ENCODE measurements at places on chromosomes 1 and 21.

DNA sequence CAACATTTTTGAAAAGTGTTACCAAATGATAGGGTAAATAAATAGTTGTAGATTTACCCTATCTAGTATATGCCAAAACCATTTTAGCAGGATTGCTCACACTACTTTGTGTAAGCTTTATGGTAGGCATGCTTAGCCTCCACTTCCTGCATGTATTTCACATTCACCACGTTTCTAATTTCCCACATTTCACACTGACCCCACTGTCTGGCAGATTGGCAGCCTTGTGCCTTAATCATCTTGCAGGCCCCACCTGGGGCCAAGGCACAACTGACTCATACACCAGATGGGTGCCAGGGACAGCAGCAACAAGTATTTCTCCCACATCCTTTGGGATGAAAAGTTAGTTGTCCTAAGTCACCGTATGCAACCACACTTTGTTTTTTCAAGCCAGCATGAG, 21.2 kb upstream of the CENPF start:
- DNase-seq = no peak

- no peak for DNase-seq
Measured at GRCh38 chr1:185062710-185063370, 17.5 kb downstream of the RNF2 start.

DNA sequence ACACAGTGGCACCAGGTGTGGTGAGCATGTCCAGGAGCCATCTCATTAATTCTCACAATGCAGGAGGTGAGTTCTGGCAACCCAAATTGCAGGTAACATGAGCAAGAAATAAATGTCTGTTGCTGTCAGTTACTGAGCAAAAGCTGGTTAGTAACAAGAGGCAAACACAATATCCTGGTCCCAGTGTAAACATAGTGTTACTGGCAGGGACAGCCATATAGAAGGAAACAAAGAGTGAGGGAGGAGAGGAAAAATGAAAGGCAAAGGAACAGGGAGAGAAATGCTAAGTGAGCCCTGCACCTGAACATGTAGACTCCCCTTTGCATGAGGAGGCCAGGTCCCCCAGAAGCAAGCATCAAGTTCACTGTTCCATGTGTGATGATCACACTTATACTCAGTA, 203.6 kb downstream of the TRABD2B start:
- DNase-seq = no peak

DNA sequence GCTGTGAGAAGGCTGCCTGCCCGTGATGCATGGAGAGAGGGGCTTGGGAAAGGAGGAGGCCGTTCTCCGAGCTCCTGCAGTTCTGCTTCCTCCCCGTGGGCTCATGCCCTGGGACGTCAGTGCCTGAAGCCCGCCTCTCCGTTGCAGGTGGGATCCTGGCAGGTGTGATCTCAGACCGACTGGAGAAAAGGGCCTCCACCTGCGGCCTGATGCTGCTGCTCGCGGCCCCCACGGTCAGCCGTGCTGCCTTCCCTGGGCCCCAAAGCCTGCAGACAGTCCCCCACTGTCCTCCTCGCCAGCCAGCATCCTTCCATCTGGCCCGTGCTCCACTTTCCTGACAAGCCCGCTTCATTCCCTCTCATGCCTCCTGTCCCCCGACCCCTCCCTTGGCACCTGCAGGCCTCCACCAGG, 50.9 kb downstream of the SLC37A1 start:
- DNase-seq = no peak

- no peak for DNase-seq
Measured at GRCh38 chr21:38261851-38262250, 5.1 kb downstream of the KCNJ15 start.

GRCh38 chr1:30054126-30054525, 669.3 kb downstream of the MATN1 start:
- no peak for DNase-seq

DNA sequence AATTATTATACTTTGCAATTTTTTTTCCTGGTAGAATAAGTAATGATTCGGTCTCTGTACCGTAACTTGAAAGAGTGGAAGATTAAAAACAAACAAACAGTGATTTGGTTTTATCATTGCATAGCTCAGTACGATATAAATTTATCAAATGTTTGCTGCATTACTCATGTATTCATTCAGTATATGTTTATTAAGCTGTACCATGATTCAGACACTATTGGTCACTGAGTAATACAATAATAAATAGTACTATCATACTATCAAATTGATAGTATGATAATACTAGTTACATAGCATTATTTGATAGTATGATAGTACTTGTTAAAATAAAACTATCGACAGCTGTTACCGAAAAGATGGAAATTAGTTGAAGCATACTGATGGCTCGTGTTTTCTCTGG, 12.1 kb downstream of the CENPF start:
- no peak for DNase-seq

- no peak for DNase-seq
Measured at GRCh38 chr1:228691926-228692325, 43.4 kb upstream of the RHOU start.

DNA sequence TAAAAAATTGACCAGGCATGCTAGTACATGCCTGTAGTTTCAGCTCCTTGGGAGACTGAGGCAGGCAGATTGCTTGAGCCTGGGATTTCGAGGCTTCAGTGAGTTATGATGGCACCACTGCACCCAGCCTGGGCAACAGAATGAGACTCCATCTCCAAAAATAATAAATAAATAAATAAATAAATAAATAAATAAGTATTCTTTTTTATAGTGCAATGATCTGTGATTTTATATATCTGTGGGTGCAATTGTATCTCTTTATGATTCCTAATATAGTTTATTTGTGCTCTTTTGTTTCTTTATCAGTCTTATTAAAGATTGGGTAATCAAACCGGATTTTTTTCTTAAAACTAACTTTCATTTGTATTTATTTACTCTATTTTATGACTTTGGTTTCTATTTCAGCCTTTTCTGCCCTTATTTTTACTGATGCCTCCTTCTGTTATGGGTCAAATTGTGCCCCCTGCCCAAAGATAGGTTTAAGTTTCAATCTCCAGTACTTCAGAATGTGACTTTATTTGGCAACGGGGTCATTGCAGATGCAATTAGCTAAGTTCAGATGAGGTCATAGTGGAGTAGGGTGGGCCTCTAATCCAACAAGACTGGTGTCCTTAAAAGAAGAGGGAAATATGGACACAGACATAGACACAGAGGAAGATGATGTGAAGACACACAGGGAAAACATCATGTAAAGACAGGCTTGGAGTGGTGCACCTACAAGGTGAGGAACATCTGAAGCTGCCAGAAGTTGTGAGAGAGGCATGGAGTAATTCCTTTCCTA, 74.9 kb upstream of the CDC42BPA start:
- no peak for DNase-seq

DNA sequence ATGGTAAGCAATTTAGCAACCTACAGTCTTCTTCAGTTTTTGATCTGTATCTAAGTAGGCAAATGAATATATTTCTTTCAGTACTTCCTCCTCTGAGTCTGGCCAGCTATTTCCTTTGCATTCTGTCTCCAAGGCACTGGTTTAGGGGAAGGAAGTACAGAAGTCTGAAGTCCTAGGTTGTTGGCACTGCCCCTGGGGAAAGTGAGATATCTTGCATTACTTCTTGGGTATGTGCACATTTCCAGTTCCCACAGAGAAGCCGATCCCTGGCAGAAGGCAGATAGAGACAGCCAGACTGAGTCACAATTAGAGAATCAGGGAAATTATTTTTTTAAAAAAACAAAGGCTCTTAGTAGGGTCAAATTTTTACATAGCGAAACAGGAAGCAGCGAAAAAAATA, 98.8 kb downstream of the RASAL2 start:
- DNase-seq = peak; percentile 61

- no peak for DNase-seq
Measured at GRCh38 chr1:40392221-40392620, 18.7 kb downstream of the SMAP2 start.

- DNase-seq = no peak
Measured at GRCh38 chr1:226397955-226398636, 9.8 kb downstream of the PARP1 start.

DNA sequence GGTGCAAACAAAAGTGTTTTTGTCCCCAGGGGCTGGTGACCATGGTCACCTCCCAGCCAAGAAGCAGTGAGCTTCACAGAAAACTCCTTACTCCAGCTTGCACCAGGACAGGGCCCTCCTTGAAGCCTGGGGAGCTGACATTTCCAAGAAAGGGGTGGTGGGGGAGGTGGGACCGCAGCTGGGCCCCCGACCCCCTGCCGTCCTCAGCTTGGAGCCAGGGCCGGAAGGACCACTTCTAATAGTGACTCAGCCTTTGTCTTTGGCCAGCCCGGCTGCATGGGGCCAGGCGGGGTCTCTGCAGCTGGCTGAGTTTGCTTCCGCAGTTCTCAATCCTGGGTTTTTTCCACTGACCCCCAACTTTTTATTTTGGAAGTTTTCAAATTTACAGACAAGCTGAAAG, 136.5 kb upstream of the POU3F1 start:
- no peak for DNase-seq

- DNase-seq = no peak
Measured at GRCh38 chr1:229597877-229598276, 28.0 kb downstream of the TAF5L start.

DNA sequence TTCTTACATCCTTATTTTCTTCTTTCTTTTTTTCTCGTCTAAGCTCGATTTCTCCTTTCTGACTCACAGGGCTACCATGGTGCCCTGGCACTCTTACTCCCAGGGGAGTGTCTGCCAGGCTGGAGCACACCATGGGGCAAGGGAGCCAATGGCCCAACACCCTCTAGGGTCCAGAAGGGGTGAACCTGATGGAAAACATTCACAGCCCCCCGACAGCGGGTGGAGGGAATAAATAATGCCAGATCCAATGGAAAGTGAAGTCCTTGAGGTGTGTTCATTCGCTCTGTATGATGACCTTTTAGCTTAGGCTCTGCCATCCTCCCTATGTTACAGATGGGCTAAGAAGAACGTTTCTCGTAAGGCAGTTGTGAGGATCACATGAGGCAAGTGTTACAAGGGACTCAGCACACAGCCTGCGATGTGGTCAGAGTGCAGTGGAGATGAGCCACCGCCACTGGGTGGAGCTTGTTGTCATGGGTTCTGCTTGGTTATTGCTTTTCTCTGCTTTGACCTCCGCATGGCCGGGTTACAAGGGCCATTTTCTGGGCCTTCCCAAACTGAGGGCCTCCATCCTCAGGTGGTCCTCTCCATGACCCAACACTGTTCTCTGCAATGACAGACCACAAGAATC, 3.5 kb upstream of the FCMR start:
- no peak for DNase-seq

DNA sequence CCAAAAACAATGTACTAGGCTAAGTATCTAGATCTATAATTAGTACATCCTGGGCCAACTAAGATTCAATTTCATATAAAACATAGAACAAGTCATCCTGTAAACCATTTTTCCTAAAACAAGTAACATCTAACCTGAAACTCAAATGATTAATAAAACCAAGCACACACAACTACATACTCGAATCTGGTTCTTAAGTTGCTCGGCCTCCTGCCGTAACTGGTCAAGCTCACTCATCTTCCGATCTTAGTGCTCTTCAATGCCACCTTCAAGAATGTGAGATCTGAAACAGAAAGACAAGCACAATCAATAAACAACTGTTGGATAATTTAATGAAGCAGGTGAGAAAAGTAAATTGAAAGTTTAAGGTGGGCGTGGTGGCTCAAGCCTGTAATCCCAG, 46.9 kb upstream of the NADK start:
- no peak for DNase-seq

- DNase-seq = no peak
Measured at GRCh38 chr1:222123111-222123510, 381.2 kb upstream of the DUSP10 start.

DNA sequence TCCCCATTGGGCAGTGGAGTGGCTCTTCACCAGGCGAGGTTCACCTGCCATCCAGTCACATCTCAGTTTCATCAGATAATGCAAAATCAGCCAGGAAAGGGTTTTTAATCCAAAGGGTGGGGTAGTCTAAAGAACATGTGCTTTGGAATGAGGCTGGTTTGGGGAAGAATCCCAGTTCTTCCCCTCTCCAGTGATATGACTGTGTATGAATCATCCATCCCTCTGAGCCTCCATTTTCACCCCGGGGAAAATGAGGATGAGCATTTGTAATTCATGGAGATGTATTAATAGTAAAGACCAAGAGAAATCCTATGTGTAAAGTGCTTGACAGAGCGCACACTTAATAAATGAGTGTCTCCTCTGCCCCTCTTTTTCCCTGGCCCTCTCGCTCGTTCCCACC, 215.1 kb upstream of the FGGY start:
- no peak for DNase-seq

GRCh38 chr1:48789903-48790302, 13.2 kb upstream of the BEND5 start:
- DNase-seq = no peak

DNA sequence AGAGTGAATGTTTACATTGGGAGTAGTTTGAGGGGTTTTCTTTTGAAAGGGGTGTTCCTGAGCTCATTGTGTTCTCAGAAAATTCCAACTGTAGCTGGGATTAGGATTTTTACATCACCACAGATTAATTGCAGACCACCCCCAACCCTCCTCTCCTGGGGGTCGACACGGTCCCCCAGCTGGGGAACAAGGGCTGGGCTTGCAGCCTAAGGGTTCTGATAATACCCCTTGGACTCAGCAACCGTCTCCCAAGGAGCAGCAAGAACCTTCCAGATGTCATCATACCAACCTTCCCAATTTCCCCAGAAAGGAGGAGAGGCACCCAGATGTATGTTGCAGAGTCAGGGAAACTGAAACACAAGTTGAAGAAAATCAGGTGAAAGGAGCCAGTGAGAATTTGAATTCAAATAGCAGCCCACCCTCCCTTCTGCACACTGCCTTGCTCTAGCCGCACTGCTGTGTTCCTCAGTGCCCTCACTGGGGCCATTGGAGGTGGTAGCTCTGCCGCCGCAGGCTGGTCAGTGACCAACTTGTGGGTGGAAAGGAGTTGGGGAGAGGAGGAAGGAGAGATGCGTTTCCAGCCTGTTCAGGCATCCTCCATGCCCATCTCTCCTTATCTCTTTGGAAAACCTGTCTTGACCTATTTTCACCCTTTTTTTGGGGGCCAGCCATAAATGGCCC, 14.7 kb upstream of the IGFN1 start:
- no peak for DNase-seq

DNA sequence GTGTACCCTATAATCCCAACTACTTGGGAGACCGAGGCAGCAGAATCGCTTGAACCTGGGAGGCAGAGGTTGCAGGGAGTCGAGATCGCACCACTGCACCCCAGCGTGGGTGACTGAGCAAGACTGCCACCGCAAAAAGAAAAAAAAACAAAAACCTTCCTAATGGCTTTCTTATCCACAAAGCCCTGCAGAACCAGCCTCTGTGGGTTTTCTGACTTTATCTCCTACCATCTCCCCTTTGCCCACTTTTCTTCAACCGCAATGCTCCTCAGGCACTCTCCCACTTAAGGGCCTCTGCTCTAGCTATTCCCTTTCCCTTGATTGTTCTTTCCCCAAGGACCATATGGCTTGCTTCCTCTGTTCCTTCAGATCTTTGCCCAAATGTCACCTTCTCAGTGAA, 67.9 kb upstream of the PUM1 start:
- no peak for DNase-seq

DNA sequence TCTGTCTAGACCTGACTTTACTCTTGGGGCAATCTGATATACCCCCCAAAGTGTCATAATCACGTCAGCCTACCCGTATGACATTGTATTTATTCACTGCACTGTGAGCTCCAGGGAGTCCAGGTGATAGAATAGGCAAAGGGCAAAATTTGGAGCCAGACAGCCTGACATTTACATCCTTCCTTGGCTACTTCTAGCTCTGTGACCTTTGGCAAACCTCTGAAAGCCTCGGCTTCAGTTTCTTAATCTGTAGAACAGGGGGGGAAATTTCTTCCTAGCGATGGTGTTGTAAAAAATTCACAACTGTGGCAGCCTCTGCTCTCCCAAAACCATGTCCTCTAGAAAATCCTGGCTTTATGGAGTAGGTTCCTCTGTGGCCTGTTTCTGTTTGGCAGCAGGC, 240.9 kb downstream of the KIF26B start:
- DNase-seq = no peak

GRCh38 chr1:27550510-27551169, 53.3 kb downstream of the AHDC1 start:
- no peak for DNase-seq

Measured in KG1 (cell line).